ENCODE measurements at places on chromosomes 12 and 14. TPM values are rescaled to one million over a fixed set of nuclear protein-coding genes. Genes with fewer than 3 reads are reported as not detected.

The AICDA gene
- total RNA-seq: not detected

The RASSF9 gene
- 0.20 TPM for total RNA-seq

The GZMB gene
- total RNA-seq: not detected

The SIRT4 gene
- total RNA-seq: 0.73 TPM

The TDRD9 gene
- total RNA-seq: 0.73 TPM

The ASB2 gene
- total RNA-seq: not detected

The LRRC43 gene
- total RNA-seq: under 0.01 TPM

The SLC2A14 gene
- under 0.01 TPM for total RNA-seq

The LGR5 gene
- total RNA-seq: not detected

The JAG2 gene
- total RNA-seq: 0.37 TPM

The EML1 gene
- 23.5 TPM for total RNA-seq

The TAPBPL gene
- total RNA-seq: 6.2 TPM

The VAMP1 gene
- 9.2 TPM for total RNA-seq

The LMNTD1 gene
- total RNA-seq: 1.4 TPM

The GPRC5A gene
- 4.0 TPM for total RNA-seq

The SIX1 gene
- 3.3 TPM for total RNA-seq

The WIF1 gene
- 0.37 TPM for total RNA-seq

The RAB21 gene
- total RNA-seq: 9.8 TPM

The DPY19L2 gene
- 1.6 TPM for total RNA-seq

The KRT75 gene
- total RNA-seq: not detected

The ACOT6 gene
- not detected for total RNA-seq

The TESPA1 gene
- total RNA-seq: not detected

The CCDC196 gene
- total RNA-seq: not detected

The TMTC3 gene
- total RNA-seq: 38.9 TPM

The TMCC3 gene
- total RNA-seq: 2.2 TPM

The BCL11B gene
- 0.37 TPM for total RNA-seq

The KSR2 gene
- total RNA-seq: under 0.01 TPM

The SALL2 gene
- total RNA-seq: 0.78 TPM

The KCNK13 gene
- not detected for total RNA-seq

The ATL1 gene
- 5.5 TPM for total RNA-seq

The INHBC gene
- under 0.01 TPM for total RNA-seq

The SMOC1 gene
- total RNA-seq: 25.2 TPM

The CD4 gene
- total RNA-seq: 0.73 TPM

The GYS2 gene
- not detected for total RNA-seq

The CCDC63 gene
- not detected for total RNA-seq

The FAM222A gene
- under 0.01 TPM for total RNA-seq

The TAS2R43 gene
- total RNA-seq: 3.9 TPM

The MYBPC1 gene
- total RNA-seq: not detected

The MYL2 gene
- not detected for total RNA-seq

The PTPRR gene
- not detected for total RNA-seq

The DAZAP2 gene
- total RNA-seq: 139 TPM

The PRPH gene
- not detected for total RNA-seq

The MGP gene
- 0.73 TPM for total RNA-seq

The OR10G3 gene
- not detected for total RNA-seq

The CLMN gene
- total RNA-seq: 6.6 TPM

The HOXC5 gene
- 2.2 TPM for total RNA-seq

The OR4Q2 gene
- total RNA-seq: not detected

The SIX4 gene
- 10.8 TPM for total RNA-seq

The SIX6 gene
- total RNA-seq: not detected

The SERPINA10 gene
- not detected for total RNA-seq

The GLIPR1L1 gene
- not detected for total RNA-seq

The APOF gene
- not detected for total RNA-seq

The SDR9C7 gene
- not detected for total RNA-seq

The HELB gene
- total RNA-seq: 3.3 TPM

The RFX4 gene
- not detected for total RNA-seq

The KERA gene
- total RNA-seq: not detected

The OAS2 gene
- total RNA-seq: 7.0 TPM

The TMPRSS12 gene
- total RNA-seq: not detected
